Stomach (tissue), 19 donors: ENCODE measurements at places on chromosomes 5 and 9. TPM values are rescaled to one million over a fixed set of nuclear protein-coding genes. Genes with fewer than 3 reads are reported as not detected.
A peak's percentile ranks its signal among the peaks of the same experiment; 100 is the strongest.

The TEX48 gene
- not detected for total RNA-seq

The PCSK1 gene
- total RNA-seq, result 4.8 TPM

The PCDHB16 gene
- 0.45 TPM for total RNA-seq

The TXNDC8 gene
- total RNA-seq, result not detected

The C5orf58 gene
- total RNA-seq, result not detected

DNA sequence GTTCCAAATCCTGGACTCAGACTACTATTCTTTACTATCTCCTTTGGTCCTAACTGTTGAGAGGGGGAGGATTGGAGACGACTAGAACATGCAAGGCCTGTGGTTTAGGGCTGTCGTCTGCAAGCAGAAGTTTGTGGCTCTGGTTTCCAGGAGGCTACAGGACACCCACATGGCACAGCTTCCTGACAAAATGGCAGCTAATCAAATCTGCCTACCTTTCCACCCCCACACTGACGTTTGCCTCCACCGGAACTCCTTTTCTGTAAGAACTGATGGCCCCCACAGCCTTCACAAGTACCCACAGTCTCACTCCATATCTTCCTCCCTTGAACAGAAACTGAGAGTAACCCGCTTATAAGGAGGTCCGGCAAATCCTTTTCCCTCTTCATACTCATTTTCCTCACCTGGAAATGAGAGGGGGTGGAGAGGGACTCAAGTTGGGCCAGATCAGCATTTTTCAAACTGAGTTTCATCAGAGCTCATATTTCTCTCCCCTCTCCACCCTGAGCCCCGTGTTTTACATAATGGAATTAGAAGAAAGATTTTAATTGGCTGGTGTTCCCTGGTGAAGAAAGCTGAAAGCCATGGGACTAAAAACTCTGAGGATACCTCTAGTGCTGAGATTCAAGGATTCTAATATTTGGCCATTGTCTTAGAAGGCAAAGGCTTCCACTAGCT lies 5.2 kb downstream of the SLC31A2 start:
- H3K36me3 ChIP-seq, result peaks cover 17% of the 10 kb centered on the region
- peaks cover 46% of the 10 kb centered on the region for H3K4me1 ChIP-seq
- peak; percentile 24 for DNase-seq

DNA sequence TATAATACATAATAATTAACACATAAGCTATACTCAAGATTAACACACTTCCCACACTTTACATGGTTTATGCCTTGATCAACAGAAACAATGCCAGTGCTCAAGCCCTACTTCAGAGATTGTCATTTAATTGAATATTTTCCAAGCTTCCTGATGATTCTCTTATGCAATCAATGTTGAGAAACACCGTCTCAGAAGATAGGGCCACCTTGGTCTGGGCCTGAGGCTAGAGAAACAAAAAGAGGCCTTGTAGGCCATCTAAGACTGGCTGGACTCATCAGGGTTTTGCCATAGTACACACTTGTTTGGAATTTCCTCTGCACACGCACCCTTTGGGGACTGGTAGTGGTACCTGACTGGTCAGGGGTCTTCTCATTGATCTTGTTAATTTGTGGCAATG lies 16.3 kb downstream of the C9orf152 start:
- no peak for DNase-seq
- peaks cover 75% of the 10 kb centered on the region for H3K4me1 ChIP-seq
- peak overlapping the region; percentile 30 for H3K27ac ChIP-seq
- no peak overlapping the region for H3K4me3 ChIP-seq

GRCh38 chr5:37112383-37112991 lies 136.7 kb downstream of the CPLANE1 start:
- no peaks in the 10 kb centered on the region for H3K27me3 ChIP-seq
- H3K4me1 ChIP-seq, result no peaks in the 10 kb centered on the region
- DNase-seq, result no peak
- no peak overlapping the region for H3K4me3 ChIP-seq
- H3K27ac ChIP-seq, result no peak overlapping the region

DNA sequence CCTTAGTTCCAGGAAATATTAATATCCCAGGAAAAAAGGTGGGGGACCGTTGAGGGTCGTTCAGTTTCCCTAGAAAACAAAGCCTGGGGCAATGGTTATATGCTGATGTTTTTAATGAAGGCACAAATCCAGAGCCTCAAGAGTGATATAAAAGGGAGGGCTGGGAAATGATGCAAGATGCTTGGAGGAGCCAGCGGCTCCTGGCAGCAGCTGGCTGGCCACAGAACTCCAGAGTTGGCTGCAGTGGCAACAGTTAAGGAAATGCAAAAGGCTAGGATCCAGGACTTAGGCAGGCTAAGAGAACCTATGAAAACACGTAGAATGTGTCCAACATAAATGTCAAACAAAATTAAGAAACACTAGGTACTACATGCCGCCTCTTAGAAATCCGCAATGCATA lies 31.0 kb upstream of the B4GALT1 start:
- no peaks in the 10 kb centered on the region for H3K27me3 ChIP-seq
- peaks cover 18% of the 10 kb centered on the region for H3K4me1 ChIP-seq
- no peak for DNase-seq
- no peak overlapping the region for H3K4me3 ChIP-seq
- no peaks in the 10 kb centered on the region for H3K36me3 ChIP-seq

GRCh38 chr9:2479056-2479565 lies 142.5 kb upstream of the VLDLR start:
- DNase-seq, result no peak
- H3K27me3 ChIP-seq, result no peaks in the 10 kb centered on the region
- H3K27ac ChIP-seq, result no peak overlapping the region
- H3K4me3 ChIP-seq, result no peak overlapping the region
- no peaks in the 10 kb centered on the region for H3K36me3 ChIP-seq

- H3K27me3 ChIP-seq, result no peaks in the 10 kb centered on the region
- H3K4me3 ChIP-seq, result no peak overlapping the region
- H3K4me1 ChIP-seq, result peaks cover 13% of the 10 kb centered on the region
- H3K27ac ChIP-seq, result no peak overlapping the region
- no peak for DNase-seq
Measured at GRCh38 chr5:132375957-132376356, 6.4 kb downstream of the SLC22A5 start.

DNA sequence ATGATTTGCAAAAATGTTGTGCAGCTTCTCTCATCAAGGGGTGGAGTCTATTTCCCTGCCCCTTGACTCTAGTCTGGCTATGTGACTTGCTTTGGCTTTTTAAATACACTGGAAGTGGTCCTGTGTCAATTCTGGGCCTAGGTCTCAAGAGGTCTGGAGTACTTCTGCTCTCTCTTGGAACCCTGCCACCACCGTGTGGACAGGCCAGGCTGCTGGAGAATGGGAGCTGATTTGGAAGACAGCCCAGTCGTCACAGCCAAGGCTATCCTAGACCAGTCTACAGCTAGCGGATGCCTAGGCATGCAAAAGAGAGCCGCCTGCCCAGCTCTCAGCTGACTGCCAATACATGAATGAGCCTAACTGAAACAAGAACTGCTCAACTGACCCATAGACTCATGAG lies 56.7 kb upstream of the CLINT1 start:
- DNase-seq, result peak; percentile 93
- no peak overlapping the region for H3K4me3 ChIP-seq
- peaks cover 68% of the 10 kb centered on the region for H3K4me1 ChIP-seq
- peak overlapping the region; percentile 70 for H3K27ac ChIP-seq
- no peaks in the 10 kb centered on the region for H3K36me3 ChIP-seq

DNA sequence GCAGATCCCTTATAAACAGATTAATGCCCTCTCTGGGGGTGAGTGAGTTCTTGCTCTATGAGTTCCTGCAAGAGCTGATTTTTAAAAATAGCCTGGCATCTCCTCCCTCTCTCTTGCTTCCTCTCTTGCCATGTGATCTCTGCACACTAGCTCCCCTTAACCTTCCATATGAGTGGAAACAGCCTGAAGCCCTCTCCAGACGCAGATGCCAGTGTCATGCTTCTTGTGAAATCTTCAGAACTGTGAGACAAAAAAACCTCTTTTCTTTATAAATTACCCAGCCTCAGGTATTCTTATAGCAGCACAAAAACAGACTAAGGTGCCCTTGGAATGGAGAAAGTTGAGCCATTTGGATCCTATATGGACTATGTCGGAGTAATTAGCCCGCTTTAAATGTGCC lies 559.7 kb upstream of the CYLC2 start:
- DNase-seq, result no peak
- H3K36me3 ChIP-seq, result no peaks in the 10 kb centered on the region
- no peak overlapping the region for H3K27ac ChIP-seq
- H3K27me3 ChIP-seq, result no peaks in the 10 kb centered on the region
- H3K4me1 ChIP-seq, result no peaks in the 10 kb centered on the region

DNA sequence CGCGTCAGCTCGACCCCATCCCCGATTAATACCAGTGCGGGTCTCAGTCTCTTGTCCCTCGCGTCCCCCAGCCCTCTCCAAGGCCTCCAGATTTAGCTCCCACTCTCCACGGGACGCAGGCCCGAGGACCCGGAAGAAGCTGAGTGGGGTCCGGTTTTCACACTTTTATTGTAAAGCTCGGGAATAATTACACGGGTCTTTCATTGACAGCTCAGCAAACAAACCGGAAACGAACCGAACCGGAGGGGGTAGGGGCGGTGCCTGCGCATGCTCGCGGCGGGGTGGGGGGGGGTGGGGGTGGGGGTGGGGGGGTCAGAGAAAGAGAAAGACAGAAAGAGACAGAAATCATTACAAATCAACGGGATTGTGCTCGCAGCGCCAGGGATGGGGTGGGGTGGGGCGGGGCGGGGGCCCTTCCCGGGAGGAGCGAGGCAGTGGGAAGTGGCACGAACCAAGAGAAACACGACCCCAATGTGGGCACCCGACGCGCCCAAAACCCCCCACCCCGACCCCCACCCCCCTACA lies 27.9 kb downstream of the PCDH1 start:
- H3K27ac ChIP-seq, result peak overlapping the region; percentile 95
- H3K4me3 ChIP-seq, result peak overlapping the region; percentile 56
- no peaks in the 10 kb centered on the region for H3K27me3 ChIP-seq
- peaks cover 54% of the 10 kb centered on the region for H3K4me1 ChIP-seq
- H3K36me3 ChIP-seq, result peaks cover 18% of the 10 kb centered on the region

DNA sequence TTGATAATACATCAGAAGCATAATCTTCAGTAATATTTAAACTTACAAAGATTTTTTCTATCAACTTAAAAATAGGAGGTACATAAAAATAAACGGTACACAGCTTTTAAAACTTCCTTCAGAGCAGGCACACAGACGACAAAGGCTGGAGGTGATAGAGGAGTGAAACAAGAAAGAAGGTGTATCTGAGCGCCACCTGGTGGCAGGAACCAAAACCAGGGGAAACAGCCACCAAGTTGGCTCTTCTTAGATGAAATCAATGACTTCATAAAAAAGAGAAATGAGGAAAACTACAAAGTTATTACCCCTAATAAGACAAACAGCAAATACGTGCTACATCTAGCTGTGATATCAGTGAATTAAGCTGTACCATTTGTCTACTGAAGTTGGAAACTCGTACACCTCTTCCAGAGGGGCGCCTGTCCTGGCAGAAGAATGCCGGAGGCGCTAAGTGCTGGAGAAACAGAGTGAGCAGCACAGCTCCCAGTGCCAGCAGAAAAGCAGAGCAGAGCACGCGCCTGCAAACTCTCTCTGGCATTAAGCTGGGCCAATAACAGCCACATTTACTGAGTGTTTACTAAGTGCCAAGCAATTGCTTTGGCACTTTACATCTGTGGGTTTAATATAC lies 85.9 kb downstream of the SETX start:
- peaks cover 91% of the 10 kb centered on the region for H3K36me3 ChIP-seq
- H3K27me3 ChIP-seq, result no peaks in the 10 kb centered on the region
- peak overlapping the region; percentile 7 for H3K27ac ChIP-seq
- H3K4me3 ChIP-seq, result no peak overlapping the region
- DNase-seq, result peak; percentile 88

- no peaks in the 10 kb centered on the region for H3K27me3 ChIP-seq
- peak overlapping the region; percentile 83 for H3K27ac ChIP-seq
- H3K4me1 ChIP-seq, result peaks cover 86% of the 10 kb centered on the region
- peak; percentile 53 for DNase-seq
Measured at GRCh38 chr5:76542887-76543690, 80.1 kb downstream of the F2RL2 start.

- DNase-seq, result no peak
- no peak overlapping the region for H3K4me3 ChIP-seq
- H3K4me1 ChIP-seq, result no peaks in the 10 kb centered on the region
- H3K27me3 ChIP-seq, result no peaks in the 10 kb centered on the region
Measured at GRCh38 chr5:22842574-22842973, 10.6 kb downstream of the CDH12 start.

- no peak overlapping the region for H3K27ac ChIP-seq
- DNase-seq, result peak; percentile 42
- no peaks in the 10 kb centered on the region for H3K4me1 ChIP-seq
- no peaks in the 10 kb centered on the region for H3K27me3 ChIP-seq
- no peak overlapping the region for H3K4me3 ChIP-seq
- H3K36me3 ChIP-seq, result no peaks in the 10 kb centered on the region
Measured at GRCh38 chr5:1414311-1415058, 30.8 kb downstream of the SLC6A3 start.

DNA sequence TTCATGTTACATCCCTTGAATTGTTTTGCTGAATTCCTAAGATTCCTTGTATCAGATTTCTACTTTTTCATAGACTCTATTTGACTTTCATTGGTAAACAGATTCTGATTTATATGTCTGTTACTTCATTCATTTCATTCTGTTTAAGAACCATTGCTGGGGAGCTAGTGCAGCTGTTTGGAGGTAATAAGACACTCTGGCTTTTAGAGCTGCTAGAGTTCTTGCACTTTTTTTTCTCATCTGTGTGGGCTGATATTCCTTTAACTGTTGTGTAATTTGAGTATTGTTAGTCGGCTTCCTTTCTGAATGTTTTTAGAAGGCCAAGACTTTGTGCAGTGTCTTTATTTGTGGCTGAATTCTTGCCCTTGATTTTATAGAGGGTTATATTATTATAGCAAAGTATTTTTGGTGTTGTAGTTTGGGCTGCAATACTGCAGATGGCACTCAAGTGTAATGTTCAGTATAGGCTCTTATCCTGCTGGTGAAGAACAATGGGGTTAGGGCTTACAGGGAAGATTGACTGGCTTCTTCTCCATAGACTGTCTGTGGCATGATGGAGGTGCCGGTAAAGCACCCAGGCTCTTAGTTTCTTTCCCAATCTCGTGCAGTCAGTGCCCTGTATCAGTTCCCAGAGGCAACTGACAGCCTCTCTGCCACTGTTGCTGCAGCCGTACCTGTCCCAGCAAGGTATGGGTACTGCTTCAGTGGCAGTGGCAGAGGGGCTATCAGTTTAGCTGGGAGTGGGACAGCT lies 162.2 kb downstream of the OXCT1 start:
- no peaks in the 10 kb centered on the region for H3K36me3 ChIP-seq
- no peaks in the 10 kb centered on the region for H3K27me3 ChIP-seq
- DNase-seq, result no peak
- no peak overlapping the region for H3K27ac ChIP-seq
- no peak overlapping the region for H3K4me3 ChIP-seq

GRCh38 chr9:113317777-113318176 lies 14.6 kb upstream of the RNF183 start:
- no peaks in the 10 kb centered on the region for H3K27me3 ChIP-seq
- no peak overlapping the region for H3K4me3 ChIP-seq
- no peaks in the 10 kb centered on the region for H3K4me1 ChIP-seq
- peaks cover 25% of the 10 kb centered on the region for H3K36me3 ChIP-seq
- H3K27ac ChIP-seq, result no peak overlapping the region

- no peak for DNase-seq
- peaks cover 19% of the 10 kb centered on the region for H3K36me3 ChIP-seq
- H3K27ac ChIP-seq, result peak overlapping the region; percentile 19
- no peak overlapping the region for H3K4me3 ChIP-seq
- peaks cover 15% of the 10 kb centered on the region for H3K4me1 ChIP-seq
Measured at GRCh38 chr9:96342571-96343245, 40.7 kb upstream of the HSD17B3 start.
